WERI-Rb-1 (cell line): ENCODE measurements at places on chromosomes 2 and 18.

DNA sequence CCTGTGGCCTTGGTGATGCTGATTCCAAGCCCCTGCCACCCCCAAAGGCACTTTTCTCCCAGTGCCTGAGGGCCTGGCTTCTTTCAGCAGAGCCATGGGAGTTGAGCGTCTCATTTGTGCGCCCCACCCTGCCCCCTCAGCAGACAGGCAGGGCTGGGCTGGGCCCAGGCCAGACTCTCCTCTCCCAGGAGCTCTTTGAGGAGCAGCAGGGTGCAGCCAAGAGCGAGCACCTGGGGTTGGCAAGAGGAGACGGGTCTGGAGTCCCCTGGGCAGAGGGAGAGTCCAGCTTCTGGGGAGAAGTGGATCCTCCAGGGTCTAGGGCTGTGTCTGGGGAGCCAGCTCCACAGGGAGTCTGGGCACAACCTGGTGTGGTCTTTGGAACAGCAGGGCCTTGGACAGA is 21.2 kb downstream of the NPPC start:
- no peak for DNase-seq

GRCh38 chr2:211159972-211160371 is 603.6 kb downstream of the CPS1 start:
- no peak for DNase-seq

GRCh38 chr2:240557101-240557751 is 562 bp downstream of the ANKMY1 start:
- DNase-seq, result no peak

DNA sequence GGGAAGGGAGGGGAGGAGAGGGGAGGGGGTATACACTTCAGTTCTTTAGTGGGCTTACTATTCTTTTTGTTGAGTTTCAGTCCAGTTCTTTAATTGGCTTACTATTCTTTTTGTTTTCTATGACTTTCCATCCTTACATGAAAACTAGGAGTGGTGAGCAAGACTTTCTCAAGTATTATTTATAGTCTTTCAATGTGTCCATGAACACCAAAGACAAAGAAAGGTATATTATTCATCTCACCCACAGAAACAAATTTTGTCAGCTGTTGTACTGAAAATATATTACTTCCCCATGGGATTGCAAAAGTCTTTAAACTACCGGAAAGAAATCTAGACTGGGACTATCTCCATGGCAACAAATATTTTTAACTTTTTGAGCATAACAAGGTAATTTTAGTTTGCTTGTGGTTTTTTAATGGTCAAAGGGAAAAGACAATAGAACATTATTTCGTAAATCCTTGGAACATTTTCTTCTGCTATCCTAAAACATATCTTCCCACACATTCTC is 17.6 kb downstream of the ADAM17 start:
- no peak for DNase-seq

GRCh38 chr2:146417942-146418341 is 1426.9 kb upstream of the ACVR2A start:
- DNase-seq, result no peak

DNA sequence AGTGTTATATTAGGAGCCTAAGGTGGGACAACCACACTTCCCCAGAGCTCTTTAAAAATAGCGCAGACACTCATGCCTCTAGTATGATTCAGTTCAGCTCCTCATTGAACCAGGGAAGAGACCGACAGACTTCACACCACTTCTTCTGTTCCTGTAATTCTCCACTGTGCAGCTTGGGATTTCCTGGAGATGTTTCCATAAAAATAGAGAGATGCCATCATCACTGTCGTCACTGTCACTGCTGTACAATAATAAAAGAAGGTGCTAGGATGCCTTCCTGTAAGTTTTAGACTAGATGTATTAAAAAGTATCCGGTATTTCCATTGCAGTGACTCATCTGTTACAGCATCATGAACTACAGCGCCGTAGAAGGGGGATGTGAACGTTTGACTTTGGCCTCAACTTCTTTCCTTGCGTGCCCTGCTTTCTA is 110.9 kb downstream of the FAM210A start:
- no peak for DNase-seq

DNA sequence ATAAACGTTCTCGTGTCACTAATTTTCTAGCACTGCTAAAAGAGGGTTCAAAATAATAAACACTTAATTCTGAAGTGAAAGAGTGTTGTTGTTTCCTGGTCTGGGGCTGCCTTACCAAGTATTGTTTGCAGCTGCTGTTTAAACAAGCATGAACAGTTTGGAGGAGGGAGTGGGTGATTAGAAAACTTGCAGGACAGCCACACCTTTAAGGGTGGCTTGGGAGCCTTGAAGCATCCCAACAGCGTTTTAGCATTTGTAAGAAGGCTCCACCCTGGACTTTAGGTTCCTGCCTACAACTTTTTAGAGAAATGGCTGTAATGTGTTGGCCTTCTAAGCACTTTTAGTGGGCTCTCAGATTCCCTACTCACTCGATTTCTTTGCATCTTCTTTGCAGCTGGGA is 371.6 kb downstream of the TGIF1 start:
- DNase-seq, result no peak

DNA sequence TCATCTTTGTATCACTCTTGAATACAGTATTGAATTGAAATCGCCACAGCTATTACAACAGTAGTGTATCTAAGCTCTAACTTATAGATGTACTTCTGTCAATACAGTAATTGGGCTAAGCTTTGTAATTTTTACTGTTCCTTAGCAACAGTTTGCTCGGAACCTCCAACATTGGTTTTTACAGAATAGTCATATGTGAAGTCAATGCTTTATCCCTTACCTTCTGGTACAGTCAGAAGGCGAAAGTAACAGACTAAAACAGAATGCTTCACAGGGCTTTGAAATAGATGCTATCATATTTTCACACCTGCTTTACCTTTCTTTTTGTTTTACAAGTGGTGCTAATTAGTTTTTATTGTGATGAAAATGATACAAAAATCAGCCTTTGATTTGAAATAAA is 46.9 kb upstream of the CYP20A1 start:
- no peak for DNase-seq

GRCh38 chr2:37325625-37326071 is 1.0 kb upstream of the PRKD3 start:
- no peak for DNase-seq

DNA sequence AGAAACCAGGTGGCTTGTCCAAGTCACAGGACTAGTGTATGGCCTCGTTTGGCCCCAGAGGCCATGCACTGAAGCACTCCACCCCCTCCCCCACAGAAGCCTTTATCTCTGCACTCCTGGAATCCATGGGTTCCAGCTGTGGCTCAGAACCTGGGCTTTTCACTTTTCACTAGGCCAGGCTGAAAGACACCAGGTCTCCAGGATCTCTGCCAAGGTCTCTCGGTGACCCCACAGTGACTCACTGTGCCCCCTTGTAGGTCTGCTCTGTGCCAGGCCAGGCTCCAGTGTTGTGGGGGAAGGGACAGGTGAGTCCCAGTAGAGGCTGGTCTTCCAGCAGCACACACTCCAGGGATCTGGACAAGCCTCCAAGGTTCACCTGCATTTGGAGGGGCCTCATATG is 31.0 kb upstream of the GLI2 start:
- DNase-seq, result no peak

DNA sequence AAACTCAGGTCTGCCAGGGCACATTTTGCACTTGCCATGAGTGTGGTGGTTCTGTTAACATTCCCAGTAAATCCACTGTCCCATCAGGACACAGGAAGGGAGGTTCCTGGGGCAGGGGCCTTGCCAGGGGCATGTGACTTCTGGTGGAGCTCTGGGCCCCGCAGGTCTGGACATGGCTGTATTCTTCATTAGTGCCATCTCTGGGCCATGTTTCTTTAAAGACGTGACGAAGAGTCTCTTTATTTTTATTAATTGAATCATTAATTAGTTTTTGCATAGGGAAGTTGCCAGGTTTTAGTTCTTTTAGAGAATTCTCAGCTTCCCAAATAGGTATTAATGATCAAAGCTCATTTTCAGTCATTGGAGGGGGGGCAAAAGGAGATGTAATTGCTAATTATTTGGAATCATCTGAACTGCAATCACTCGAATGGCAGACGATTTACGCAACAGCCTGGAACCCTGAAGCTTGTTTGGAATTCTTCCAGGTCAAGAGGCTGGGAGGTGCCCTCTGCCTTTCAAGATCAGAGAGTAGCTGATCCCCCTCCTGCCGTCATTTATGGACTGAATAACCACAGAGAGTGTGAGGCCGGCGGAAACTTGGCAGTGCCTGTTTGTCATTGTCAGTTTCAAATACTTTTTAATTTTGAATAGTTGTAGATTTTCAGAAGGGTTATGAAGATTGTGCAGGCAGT is 106.2 kb downstream of the RTP5 start:
- DNase-seq, result no peak

- DNase-seq, result peak; percentile 71
Measured at GRCh38 chr2:217510771-217511291, 492.0 kb downstream of the TNS1 start.

- DNase-seq, result peak; percentile 76
Measured at GRCh38 chr2:69012310-69013141, 453 bp upstream of the ANTXR1 start.

GRCh38 chr2:26735097-26735496 is 29.0 kb upstream of the SLC35F6 start:
- no peak for DNase-seq

- DNase-seq, result no peak
Measured at GRCh38 chr2:26034637-26034992, 731 bp downstream of the RAB10 start.

GRCh38 chr18:10143596-10143995 is 229.8 kb downstream of the VAPA start:
- no peak for DNase-seq

GRCh38 chr2:48347712-48348111 is 182.2 kb upstream of the STON1 start:
- no peak for DNase-seq

DNA sequence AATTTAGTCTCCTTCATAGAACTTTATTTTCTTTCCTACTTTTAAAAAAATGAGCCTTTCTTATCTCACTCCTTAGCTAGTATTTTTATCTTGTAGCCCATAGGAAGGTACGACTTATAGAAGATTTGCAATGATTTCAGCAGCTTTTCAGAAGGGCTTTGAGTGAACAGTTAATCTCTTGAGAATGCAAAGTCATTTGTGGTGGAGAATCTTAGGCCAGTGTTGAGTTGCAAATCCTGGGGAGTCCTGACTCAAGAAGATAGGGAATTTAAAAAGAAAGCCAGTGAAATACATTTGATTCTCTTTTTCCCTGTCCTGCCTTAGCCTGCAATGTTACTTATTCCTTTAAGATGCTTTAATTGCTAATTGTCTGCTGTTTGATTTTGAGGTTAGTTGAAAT is 33.6 kb downstream of the LYPD6 start:
- DNase-seq, result no peak

- DNase-seq, result no peak
Measured at GRCh38 chr2:75545922-75546321, 14.8 kb downstream of the EVA1A start.

DNA sequence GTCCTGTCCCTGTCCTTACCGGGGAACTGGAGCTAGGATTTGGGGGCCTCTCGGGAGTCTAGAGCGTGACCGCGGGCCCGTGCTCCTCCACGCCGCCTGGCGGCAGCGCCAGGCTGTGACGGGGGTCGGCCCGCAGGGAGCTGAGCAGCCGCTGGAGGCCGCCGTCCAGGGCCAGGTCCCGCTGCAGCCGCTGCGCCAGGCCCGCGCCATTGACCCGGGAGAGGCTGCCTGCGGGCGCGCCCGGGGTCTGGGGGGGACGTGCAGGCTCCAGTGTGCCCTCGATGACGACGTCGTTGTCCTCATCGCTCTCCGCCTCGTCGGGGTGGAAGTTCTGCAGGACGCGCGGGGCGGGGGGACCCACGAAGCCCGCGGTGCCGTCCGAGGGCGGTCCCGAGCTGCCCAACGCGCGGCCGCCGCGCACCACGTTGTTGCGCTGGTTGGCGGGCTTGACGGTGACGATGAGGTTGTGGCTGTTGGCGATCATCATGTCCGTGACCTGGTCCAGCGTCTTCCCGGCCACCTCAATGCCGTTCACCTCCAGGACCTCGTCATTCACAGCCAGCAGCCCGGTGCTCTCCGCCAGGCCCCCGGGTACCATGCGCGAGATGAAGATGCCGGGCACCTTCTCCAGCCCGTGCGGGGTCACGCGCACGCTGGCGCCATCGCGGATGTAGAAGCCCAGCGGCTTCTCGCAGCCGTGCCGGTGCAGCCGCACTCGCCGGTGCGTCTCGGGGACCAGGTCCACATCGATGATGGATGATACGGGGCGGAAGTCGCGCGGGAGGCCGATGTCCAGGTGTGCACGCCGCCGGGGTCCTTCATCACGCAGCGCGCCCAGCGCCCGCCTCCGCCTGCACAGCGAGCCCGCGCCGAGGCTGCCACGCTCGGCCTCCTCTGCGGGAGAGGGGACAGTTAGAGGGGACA is 50.9 kb downstream of the ADNP2 start:
- DNase-seq, result no peak

GRCh38 chr2:172759441-172759840 is 23.8 kb downstream of the RAPGEF4 start:
- DNase-seq, result no peak

DNA sequence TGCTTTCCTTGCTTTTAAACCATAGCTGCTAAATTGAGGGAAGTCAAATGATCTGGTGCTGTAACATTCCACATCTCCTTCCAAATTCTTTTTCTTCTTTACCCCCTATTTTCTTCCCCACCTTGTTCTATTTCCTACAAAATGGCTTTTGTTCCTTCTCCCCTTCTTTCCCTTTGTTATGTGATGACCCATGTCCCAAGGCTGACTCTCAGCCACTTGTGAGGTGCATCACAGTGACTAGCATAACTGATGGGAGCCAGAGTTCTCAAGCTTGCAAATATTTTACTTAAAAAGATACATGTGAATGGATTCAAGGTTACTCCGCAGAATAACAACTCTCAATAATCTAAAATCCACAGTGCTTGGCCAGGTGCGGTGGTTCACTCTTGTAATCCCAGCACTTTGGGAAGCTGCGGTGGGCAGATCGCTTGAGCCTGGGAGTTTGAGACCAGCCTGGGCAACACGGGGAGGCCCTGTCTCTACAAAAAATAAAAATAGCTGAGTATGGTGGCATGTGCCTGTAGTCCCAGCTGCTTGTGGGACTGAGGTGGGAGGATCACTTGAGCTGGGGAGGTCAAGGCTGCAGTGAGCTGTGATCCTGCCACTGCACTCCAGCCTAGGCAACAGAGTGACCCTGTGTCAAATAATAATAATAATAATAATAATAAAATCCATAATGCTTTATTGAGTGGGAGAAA is 100.1 kb upstream of the CERS6 start:
- no peak for DNase-seq

- DNase-seq, result no peak
Measured at GRCh38 chr2:85652056-85652455, 15.9 kb downstream of the SFTPB start.

- DNase-seq, result no peak
Measured at GRCh38 chr2:137437386-137437785, 526.9 kb upstream of the HNMT start.

GRCh38 chr2:11040992-11041391 is 114.3 kb upstream of the SLC66A3 start:
- no peak for DNase-seq
